Activated T-cell treated with anti-CD3 and anti-CD28 coated beads for 48 hours (primary cell): ENCODE measurements at places on chromosomes 7 and 10.

DNA sequence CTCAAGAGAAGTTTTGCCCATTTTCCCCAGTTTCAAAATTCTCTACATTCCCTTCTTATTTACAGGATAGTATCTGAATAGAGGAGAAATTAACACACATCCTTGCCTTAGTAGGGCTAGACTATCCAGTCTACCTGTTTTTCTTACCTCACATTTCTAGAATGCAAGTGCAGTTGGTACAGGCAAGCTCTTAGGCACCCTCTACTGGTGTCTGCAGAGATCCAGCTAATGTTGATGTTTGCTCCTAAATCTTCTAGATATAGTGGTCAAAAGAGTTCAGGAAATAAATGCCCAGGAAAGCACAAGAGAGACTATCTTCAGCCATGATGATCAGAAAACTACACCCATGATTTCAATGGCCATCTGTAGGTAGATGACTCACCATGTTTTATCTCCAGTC lies 205.3 kb downstream of the HTR7 start:
- no peak for DNase-seq

DNA sequence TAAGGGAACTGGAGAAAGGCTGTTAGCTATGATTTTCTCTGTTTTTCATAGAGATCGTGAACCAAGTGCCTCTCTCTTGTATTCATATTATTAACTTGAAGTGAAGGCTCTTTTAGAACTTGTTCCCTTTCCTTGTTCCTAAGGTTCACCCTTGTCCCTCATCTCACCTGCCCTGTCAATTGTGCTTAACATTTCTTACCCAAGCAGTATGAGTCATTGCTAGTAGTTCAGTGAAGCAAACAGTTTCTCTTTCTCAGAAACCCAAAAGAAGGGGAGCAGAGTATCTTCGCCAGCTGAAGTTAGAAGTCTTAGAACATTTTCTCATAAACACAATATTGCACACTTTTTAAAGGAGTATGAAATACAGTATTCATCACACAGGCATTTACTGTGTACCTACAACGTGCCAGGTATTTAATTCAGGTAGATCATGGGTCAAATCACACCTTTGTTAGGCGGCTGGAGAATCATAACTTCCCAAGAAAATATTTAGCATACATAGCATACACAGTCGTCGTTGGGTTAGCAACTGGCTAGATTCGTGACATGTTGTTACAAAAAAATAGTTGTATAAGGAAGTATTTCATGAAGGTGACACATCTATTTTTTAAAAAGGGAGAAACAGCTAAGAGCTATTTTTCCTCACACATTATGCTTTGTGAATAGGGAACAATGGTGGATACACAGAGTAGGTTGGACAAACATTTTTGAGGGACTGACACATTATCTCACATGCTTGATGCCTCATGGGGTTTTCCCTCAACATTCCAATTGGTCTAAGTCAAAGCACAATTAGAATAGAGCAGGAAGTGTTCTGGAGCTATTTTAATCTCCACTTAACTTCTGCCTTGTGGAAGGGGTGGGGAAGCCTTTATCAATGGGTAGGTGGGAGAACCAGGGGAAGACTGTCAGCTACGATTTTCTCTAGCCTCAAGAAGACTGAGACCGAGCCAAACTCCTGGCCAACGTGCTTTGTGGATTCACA lies 13.2 kb downstream of the HDAC9 start:
- no peak for DNase-seq

GRCh38 chr7:20241194-20241910 lies 24.2 kb upstream of the MACC1 start:
- no peak for DNase-seq

DNA sequence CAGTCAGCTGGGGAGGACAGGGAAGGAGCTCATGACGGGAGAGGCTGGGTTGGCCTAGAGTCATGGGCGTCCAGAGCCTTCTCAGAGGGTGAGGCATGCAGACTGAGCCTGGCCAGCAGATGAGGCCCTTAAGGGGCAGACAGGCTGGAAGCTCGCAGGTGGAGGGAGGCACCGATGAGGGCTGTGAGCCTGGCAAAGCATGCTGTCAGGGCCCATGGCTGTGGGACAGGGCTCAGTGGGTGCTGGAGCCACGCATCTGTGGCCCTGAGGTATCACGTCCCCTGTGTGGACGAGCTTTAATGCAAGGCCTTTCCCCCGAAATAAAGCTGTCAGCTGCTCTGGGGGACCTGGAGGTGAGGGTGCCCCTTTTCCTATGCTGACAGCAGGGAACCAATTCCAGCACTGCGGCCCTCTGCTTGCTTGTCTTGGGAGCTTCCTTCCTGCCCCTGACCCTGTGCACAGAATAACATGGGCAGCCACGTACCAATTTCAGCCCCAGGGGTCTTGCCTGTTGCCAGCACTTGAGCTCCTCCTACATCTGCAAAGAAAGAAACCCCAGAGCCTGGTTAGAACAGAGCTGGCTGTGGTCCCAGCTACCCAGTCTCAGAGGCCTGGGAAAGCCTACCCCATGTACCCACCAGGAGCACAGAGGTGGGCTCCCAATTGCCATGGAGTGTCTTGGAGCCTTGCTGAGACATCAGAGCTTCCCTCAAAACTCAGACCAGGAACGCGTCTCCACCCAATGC lies 20.6 kb downstream of the TMEM273 start:
- DNase-seq, result no peak

DNA sequence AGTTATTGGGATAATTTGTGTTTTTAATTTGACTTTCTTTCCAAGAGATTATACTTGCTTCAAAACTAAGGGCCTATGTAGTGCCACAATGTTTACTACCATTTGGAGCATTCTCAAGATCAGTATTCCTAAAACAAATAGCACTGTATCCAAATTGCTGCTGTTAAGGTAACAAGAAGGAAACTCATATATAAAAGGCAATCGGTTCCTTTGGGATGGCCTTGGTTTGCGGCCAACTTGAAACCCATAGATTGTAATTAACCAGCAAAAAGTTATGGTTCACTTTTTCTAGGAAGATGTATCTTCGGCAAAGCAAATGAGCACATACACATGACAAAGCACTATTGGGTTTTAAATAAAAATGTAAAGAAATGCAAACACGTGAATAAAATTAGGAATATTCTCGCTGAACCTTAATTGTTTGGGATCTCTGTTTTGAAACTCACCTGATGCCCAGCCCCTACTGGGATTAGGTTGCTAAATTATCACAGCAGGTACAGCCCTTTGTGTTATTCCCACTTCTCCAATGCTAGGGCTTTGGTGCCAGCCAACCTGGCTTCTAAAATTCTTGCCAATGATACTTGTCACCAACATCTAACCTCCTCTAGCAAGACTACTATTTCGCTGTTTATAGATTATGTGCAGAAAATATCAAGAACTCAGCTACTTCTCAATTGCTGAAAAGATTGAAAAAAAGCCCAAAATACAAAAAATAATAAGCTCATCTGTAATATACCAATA lies 16.0 kb downstream of the CDNF start:
- no peak for DNase-seq

DNA sequence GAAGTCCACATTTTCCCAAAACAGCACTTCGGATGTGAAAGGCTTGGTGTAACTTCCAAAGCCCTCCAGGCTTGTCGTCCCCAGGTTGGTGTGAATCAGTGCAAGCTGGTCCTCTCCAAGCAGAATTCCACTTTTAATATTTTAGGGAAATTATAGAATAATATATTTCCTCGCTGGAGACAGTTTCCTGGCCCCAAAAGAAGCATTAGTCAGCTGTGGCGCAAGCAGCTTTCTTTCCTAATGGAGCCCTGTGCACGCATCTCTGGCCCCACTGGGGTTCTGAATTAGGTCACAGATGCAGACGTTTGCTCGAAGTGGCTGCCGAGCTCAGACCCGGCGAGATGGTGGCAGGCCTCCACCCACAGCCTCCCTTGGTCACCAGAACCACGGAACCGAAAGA lies 33.3 kb upstream of the MNX1 start:
- DNase-seq, result no peak

- DNase-seq, result peak; percentile 68
These were observed at the start of gene HOXA1 for GRCh38 chr7:27095897-27096767. Gene HOXA1, minus strand, starts transcription at chr7:27096000. Its CDS starts 88 bp downstream, at chr7:27095912.

GRCh38 chr10:49139028-49139845 lies 5.4 kb upstream of the FAM170B start:
- DNase-seq, result no peak

GRCh38 chr10:34292194-34292565 lies 522.9 kb downstream of the PARD3 start:
- DNase-seq, result no peak

DNA sequence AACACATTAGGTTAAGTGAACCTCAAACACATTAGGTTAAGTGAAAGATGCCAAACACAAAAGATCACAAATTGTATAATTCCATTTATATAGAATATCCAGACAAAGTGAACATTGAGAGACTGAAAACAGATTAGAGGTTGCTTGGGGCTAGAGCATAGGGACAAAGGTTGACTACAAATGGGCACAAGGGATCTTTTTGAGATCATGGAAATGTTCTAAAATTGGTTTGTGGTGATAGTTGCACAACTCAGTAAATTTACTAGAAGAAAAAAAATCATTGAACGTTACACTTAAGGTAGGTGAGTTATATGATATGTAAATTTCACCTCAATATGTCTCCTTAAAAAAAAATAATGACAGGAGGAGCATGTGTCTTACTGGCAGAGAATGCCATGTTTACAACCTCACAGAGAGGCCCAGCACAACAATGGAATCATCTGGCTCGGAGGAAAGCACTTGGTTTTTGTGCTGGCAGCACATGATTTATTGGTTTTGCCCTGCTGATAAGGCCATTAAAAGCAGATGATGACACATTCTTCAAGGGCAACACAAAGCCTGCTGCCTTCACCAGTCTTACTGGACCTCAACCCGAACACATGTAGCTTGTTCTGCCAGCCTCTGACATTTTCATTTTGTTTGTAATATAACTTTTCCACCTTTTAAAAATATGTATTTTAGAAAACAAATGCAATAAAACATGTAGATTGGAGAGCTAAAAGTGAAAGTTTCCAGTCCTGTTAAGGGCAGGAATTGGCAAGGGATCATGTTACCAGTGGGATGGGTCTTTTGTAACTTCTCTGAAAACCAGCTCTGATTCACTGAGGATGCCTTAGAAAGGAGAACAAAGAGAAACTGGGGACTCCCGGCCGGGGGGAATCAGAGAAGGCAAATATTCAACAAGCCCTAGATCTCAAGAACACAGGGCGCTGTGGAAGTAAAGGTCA lies 11.9 kb upstream of the LMOD2 start:
- no peak for DNase-seq

GRCh38 chr10:79247373-79248137 lies 99.7 kb upstream of the PPIF start:
- no peak for DNase-seq

GRCh38 chr7:1459920-1460820 lies 900 bp upstream of the MICALL2 start:
- DNase-seq, result no peak

GRCh38 chr10:81872206-81872862 lies 2.7 kb upstream of the NRG3 start:
- no peak for DNase-seq

GRCh38 chr7:44884621-44885393 lies 523 bp downstream of the PURB start:
- DNase-seq, result peak; percentile 43

DNA sequence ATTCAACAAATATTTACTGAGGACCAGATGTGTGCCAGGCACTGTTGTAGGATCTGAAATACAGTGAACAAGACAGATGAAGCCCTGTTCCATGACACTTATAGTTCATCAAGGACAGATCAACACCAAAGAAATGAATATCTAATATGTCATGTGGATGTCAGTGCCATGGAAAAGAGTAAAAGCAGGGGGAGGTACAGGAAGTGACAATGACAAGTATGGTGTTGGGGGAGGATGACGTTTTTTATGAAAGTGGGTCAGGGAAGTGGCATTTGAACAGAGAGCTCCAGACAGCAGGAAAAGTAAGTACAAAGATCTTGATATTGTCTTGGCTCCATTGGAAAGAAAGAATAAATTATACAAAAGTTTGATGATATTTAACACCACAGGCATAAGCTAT lies 7.0 kb upstream of the SFMBT2 start:
- no peak for DNase-seq

GRCh38 chr7:129572205-129572604 lies 39.3 kb upstream of the NRF1 start:
- DNase-seq, result no peak

DNA sequence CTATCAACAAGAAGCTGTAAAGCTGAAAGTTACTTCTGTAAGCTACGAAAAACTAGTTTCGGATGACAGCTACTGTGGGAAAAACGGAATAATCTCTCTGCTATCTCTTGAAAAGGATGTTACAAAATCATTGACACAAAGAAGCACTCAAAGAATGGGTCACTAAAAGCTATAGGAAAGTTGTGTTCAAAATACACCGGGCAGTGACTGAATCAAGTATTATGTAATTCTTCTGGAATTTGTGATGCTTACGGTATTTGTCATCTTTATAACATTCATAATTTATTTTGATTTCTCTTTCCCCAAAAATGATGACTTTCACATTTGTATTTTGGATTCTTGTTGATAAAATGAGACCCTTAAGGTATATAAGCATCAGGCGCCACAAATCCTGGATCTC lies 112.1 kb upstream of the KLF6 start:
- DNase-seq, result no peak

DNA sequence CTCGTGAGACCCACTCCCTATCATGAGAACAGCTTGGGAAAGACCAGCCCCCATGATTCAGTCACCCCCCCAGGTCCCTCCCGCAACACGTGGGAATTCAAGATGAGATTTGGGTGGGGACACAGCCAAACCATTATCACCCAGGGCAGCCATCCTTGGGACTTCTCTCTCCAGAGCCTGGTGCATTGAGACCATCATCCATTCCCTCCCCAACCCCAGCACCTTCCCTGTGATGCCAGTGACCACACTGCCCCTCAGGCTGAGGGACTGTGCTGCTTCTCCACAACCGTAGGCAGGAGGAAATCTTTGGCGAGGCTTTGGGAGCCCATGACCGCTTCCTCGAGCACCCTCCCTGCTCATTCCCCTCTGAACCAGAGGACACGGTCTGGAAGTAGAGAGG lies 64.4 kb downstream of the TACC2 start:
- DNase-seq, result no peak

GRCh38 chr10:86163522-86164173 lies 202.9 kb downstream of the GRID1 start:
- no peak for DNase-seq

DNA sequence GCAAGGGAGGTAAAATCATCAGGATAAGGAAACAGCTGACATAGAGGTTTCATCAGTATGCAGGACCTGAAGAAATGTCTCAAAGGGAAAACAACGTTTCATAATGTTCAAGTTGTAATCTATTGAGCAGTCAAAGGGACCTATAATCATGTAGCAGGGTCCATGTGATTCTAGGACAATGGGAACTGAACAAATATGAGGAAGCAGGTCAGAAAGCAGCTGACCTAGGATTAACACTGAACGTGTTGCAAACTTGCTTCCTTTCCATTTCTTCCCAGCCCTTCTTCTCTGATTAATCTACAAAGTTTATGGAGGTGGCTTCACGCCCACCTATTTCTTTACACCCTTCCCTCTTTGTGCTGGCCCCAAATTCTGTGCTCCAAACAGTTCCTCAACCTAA lies 256.9 kb upstream of the AKR1E2 start:
- DNase-seq, result no peak
